ENCODE measurements at places on chromosomes 12 and 14.
A peak's percentile ranks its signal among the peaks of the same experiment; 100 is the strongest.

DNA sequence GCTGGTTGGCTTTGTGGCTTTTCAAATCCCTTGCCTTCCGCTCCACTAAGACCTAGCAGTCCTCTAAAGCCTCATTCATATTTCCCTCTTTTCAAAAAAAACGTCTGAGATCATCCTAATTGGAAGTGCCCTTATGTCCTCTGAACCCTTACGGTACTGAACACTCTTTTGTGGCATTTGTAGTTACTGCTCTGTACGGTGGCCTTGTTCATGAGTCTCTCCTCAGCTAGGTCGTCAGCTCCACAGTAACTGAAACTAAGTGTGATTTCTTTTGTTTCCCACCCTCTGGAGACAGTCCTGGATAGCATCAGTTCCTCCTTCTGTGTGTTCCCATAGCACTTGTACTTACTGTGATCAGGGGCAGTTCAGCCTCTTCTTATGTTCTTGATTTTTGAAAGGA is 49.7 kb downstream of the DAAM1 start:
- no peak for DNase-seq

- no peak for DNase-seq
Observed at GRCh38 chr12:78494911-78495310, 369.7 kb upstream of the SYT1 start.

GRCh38 chr12:87165733-87166375 is 863.3 kb downstream of the C12orf50 start:
- no peak for DNase-seq

- DNase-seq = no peak
Observed at GRCh38 chr14:24613241-24613640, 3.8 kb upstream of the GZMH start.

DNA sequence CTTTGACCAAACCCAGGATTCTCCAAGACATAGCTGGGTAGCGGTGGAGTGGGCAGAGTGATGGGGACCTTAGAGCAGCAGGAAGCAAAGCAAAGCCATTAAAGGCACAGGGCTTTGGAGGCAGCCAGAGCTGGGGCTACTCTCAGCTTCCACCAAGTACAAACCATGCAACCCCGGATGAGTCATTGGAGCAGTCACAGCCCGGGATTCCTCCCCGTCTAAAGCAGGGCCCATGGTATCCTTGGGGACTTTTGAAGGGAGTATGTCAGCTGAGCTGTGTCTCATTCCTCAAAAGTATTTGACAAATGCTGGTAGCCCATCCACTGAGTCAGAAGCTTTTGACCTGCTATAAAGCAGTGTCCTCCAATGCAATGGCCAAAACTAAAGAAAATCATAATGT is 9.7 kb upstream of the IFI27 start:
- DNase-seq = no peak

- DNase-seq = no peak
Observed at GRCh38 chr14:99118046-99118721, 153.8 kb downstream of the BCL11B start.

- DNase-seq = no peak
Observed at GRCh38 chr12:8947737-8948136, 1.7 kb downstream of the M6PR start.

GRCh38 chr12:31620311-31620710 is 29.4 kb upstream of the DENND5B start:
- no peak for DNase-seq

DNA sequence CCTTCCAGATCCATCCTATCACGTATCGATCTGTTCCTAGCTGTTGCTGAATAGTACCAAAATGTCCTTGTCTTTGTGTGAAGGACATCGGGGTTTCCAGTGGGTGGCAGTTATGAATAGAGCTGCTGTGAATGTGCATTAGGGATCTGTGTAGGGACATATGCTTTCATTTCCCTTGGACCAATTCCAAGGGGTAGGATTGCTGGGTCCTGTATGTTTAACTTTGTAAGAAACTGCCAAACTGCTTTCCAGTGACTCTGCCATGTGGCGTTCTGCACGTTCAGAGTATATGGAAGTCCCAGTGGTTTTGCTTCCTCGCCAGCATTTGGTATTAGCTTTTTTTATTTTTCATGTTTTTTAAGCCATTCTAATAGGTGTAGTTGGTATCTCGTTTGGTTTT is 28.6 kb downstream of the PACS2 start:
- no peak for DNase-seq

GRCh38 chr12:91361864-91362263 is 179.2 kb upstream of the DCN start:
- DNase-seq = no peak

DNA sequence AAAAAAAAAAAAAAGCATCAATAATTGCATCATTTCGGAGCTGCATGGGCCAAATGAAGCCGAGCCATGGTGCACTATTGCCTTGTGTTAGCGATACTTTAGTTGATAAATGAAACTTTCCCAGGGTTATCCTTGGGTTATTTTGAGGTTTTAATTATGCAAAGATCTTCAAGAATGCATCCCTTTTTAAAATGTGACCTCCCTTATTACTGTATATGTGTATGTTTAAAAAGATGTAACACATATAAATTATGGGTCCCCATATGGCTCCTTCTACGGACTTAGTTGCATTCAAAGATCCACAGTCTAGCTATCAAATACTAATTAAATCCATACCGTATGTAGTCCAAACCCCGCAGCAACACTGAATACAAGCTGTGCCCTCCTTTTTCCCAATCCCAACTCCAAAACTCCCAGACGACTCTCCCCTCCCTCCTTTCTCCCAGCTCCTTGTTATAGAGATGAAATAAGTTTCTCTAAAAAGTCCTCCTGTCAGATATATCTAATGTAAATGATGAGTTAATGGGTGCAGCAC is 129.3 kb upstream of the MAP1LC3B2 start:
- DNase-seq = no peak

GRCh38 chr12:14275886-14276285 is 89.6 kb upstream of the ATF7IP start:
- DNase-seq = no peak

DNA sequence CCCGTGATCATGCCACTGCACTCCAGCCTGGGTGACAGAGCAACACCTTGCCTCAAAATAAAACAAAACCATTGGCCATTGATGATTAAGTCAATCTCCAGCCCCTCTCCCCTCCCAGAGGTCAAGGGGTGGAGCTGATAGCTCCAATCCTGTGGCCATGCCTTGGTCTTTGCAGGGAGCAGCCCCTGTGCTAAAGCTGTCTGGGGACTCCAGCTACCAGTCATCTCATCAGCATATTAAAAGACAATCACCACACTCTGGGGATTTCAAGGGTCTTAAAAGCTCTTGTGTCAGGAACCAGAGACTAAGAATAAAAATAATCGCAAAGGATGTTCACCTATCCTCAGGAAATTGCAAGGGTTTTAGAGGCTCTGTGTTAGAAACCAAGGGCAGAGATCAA is 30.6 kb downstream of the HCAR2 start:
- DNase-seq = no peak

GRCh38 chr12:48764521-48764920 is 24.4 kb downstream of the ADCY6 start:
- DNase-seq = no peak

- DNase-seq = no peak
Observed at GRCh38 chr12:30999011-30999410, 72.5 kb downstream of the TSPAN11 start.

DNA sequence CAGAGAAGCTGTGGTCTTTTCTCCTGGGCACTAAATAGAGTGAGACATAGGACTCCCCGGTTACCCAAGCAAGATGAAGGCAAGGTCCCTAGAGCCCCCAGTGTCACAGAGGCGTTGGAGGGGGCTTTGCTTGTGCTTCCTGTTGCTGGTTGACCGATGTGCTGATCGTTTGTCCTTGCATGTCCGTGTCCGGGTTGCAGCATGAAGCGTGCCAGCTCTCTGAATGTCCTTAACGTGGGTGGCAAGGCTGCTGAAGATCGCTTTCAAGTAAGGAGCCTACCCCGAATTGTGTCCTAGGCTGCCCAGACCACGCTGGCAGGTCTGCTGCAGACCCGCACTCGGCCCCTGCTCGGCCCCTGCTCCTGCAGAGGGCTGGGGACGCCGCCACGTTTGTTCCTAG is 23.1 kb downstream of the XRCC3 start:
- no peak for DNase-seq

GRCh38 chr14:26719514-26719913 is 121.7 kb upstream of the NOVA1 start:
- no peak for DNase-seq

GRCh38 chr12:45557016-45557415 is 172.5 kb upstream of the ARID2 start:
- DNase-seq = no peak

- no peak for DNase-seq
Observed at GRCh38 chr12:38813923-38814322, 91.5 kb downstream of the CPNE8 start.

- DNase-seq = no peak
Observed at GRCh38 chr12:15982471-15982870, 71.3 kb downstream of the DERA start.

GRCh38 chr14:58739674-58740073 is 101.9 kb downstream of the DACT1 start:
- no peak for DNase-seq

GRCh38 chr12:52175371-52176350 is 16.2 kb downstream of the KRT80 start:
- DNase-seq = no peak

DNA sequence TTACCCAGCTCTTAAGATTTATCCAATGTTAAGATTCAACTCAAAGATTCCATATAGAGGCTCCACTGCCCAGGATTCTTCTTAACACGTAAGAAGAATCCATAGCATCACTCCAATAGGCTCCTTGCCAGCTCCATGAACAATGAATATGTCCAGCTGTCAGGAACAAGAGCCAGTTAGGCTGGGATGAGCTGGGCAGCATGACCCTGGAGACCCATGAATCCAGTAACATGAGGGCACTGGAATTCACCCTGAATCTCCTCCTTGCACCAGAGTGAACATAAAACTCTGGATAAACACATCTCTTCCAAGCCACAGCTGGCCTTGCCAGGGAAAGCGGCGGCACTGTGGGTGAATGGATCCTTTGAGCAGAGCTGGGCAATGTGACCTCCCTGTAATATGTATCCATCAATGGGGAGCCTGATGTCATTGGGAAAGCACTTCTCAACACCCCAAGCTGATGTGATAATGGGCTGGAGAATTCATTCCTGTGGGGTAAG is 24.4 kb upstream of the TC2N start:
- DNase-seq = no peak

DNA sequence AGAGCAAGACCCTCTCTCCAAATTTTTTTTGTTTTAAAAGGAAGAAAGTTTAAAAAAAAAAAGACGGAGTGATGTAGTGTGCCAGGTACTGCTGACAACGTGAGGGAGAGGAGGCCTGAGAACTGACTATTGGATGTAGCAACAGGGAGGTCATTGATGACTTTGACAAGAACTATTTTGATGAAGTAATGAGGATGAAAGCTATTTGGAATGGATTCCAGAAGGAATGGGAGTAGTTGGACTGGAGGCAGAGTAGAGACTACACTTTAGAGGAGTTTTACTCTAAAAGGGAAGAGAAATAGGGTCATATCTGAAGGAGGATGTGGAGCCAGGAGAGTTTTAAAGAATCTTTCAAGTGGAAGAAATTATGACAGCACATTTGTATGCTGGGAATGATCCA is 27.8 kb upstream of the SLC38A2 start:
- DNase-seq = no peak

DNA sequence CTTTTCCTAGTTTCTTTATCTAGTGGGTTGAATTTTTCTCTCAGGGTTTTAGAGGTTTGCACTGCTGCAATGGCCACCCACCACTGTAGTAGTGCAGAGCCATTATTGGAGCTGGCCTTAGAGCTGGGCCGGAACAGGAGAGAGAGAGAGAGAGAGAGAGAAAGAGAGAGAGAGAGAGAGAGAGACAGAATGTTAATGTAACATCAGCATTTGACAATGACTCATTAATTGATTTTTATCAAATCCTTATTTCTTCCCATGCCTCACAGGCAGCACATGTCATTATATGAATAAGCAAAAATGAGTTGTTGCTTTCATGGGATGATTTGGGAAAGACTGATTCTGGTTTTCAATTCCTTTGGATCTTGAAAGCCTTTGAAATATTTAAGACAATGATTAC is 76.3 kb upstream of the PPP4R3A start:
- no peak for DNase-seq

DNA sequence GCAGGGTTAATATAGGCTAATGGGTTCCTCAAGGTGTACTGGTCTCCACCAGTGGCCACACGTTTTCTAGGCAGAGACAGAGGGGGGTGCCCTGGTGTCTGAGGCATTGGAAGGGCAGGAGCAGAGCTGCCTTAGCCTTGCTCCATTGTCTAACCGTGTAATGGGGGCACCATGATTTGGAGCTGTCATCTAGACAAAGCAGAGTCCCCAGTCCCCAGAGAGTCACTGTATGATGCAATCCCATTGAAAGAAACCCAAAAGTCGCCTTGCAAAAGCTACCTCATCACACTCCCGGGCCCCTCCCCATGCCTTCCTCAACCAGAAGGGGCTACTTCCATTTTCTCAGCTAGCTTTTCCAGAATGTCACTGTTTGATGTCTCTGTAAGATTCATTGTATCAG is 487.1 kb downstream of the AACS start:
- no peak for DNase-seq

GRCh38 chr14:36339816-36340215 is 19.4 kb upstream of the MBIP start:
- DNase-seq = no peak

- DNase-seq = no peak
Observed at GRCh38 chr12:106358396-106359241, 1.1 kb downstream of the POLR3B start.

GRCh38 chr12:122965851-122966742 is at the start of gene ABCB9:
ABCB9 (minus strand) TSS chr12:122966463; CDS start chr12:122960235, 6,228 bp downstream.
- peak; percentile 87 for DNase-seq

- no peak for DNase-seq
Observed at GRCh38 chr14:99317231-99318090, 45.5 kb upstream of the BCL11B start.

GRCh38 chr12:11595080-11595479 is 54.4 kb upstream of the ETV6 start:
- DNase-seq = no peak

DNA sequence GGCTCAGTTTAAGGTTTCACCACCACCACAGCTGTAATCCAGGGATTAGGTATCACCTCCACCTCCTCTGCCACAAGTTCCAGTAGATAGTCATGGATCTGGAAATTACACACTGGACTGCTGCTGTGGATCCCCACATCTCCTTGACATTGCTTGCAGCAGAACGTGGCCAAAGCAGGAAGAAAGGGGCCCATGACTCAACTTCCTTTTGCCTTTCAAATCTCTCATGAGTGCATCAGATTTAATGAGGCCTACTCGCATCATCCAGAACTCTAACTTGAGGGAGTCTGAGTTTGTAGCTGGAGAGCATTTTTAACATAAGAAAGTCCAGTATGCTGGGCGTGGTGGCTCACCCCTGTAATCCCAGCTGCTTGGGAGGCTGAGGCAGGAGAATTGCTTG is 29.2 kb upstream of the TMED10 start:
- no peak for DNase-seq

- DNase-seq = no peak
Observed at GRCh38 chr14:22598896-22599244, 770 bp downstream of the ABHD4 start.

GRCh38 chr14:71742485-71742884 is 189.7 kb upstream of the RGS6 start:
- no peak for DNase-seq

GRCh38 chr12:53513712-53514410 is 6.6 kb upstream of the NPFF start:
- no peak for DNase-seq

GRCh38 chr14:96592591-96593386 is 90.6 kb downstream of the PAPOLA start:
- peak; percentile 28 for DNase-seq
